ENCODE measurements at places on chromosomes 11 and 22.

DNA sequence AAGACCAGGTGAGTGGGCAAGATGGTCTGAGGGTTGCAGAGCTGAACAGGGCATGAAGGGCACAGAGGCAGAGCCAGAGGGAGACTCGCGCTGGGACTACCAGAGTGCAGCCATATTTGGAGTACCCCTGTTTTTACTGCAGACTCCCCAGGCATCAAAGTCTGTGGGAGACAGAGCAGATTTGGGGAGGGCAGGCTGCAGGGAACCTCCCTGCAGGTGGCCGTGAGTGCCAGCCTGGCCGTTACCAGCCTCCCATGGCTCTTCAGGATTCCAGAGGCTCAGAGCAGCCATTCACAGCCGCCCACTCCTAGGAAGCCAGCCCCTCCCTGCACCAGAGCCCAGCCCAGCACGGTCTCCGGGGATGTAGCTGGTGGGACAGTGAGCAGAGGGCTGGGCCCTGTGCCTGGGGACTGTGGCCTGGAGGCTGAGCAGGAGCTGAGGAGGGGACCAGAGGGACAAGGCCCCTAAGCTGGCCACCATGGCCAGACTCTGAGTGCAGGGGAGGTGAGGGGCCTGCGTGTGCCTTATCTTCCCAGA lies at the start of gene SEPTIN3:
TSS of gene SEPTIN3 (plus strand) at position 334 of the 537 bp plus-strand sequence. CDS start 2,050 bp downstream, outside the sequence.
- DNase-seq = no peak

GRCh38 chr11:61104963-61105362 lies 2.7 kb downstream of the CD5 start:
- DNase-seq = no peak

DNA sequence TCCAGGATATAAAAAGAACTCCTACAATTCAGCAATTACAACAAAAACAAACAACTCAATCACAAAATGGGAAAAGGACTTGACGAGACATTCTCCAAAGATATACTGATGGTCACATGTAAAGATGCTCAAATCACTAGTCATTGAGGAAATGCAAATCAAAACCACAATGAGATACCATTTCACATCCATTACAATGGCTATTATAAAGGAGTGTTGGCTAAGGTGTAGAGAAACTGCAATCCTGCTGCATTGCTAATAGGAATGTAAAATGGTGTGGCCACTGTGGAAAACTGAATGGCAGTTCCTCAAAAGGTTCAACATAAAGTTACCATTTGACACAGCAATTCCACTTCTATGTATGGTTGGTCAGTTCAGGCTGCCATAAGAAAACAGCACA lies 11.8 kb upstream of the TBCEL start:
- no peak for DNase-seq

DNA sequence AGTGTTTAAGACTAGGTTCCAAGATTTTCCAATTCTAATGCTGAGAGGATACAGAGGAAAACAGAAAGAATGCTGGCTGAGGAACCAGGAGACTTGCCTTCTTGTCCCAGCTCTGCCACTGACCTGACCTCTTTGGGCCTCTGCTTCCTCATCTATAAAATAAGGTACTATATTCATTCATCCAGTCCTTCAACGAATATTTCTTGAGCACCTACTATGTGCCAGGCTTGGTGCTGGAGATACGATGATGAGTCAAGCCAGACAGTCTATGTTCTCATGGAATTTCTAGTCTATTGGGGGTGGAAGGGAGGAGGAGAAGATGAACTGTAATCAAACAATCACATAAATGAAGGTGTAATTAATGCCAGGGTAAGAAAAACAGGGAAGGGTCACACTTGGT lies 27.8 kb upstream of the UPB1 start:
- DNase-seq = no peak

DNA sequence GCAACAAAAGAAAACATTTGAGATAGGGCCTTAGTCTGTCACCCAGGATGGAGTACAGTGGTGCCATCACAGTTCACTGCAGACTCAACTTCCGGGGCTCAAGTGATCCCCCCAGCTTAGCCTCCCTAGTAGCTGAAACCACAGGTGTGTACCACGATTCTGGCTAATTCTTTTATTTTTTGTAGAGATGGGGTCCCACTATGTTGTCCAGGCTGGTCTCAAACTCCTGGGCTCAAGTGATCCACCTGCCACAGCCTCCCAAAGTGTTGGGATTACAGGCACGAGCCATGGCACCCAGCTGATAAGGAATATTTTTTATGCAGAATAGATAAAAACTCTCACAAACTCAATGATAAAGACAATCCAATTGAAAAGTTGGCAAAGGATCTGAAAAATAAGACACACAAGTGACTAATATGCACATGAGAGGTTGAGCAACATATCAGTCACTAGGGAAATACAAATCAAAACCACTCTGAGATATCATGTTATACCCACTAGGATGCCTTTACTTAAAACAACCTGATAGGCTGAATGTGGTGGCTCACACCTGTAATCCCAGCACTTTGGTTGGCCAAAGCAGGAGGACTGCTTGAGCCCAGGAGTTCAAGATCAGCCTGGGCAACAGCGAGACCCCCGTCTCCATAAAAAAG lies 33.9 kb upstream of the CLTCL1 start:
- DNase-seq = no peak

DNA sequence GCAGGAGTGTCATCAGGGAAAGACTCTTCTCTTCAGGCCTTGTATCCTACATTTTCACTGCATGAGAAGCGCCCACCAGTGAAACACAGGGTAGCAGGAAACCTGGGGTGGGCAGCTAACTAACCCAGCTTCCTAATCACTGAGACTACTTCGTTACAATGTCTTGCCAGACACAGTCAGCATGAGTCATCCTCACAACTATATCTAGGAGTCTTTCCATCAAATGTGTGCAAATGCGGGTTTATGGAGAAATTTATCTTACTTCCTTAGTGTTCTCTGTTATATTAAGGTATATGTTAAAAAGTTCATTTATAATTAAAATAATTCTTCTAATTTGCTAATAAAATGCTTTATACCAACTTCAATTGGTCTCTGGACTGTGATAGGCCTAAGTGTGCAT lies 79.9 kb upstream of the RAB1B start:
- no peak for DNase-seq

Measured in SIG-M5 (cell line).